Psoas muscle (tissue), 8 donors: ENCODE measurements at places on chromosomes 2 and 18. TPM values are rescaled to one million over a fixed set of nuclear protein-coding genes. Genes with fewer than 3 reads are reported as not detected.

GRCh38 chr2:1826226-1826905, 82.1 kb upstream of the PXDN start:
- H3K27me3 ChIP-seq, result no peaks in the 10 kb centered on the region
- peak; percentile 55 for DNase-seq
- H3K4me3 ChIP-seq, result no peak overlapping the region
- no peaks in the 10 kb centered on the region for H3K36me3 ChIP-seq

- H3K27ac ChIP-seq, result peak within 1 kb of the TSS; percentile 16
- H3K4me1 ChIP-seq, result peaks cover 15% of the 10 kb centered on the region
Observed at GRCh38 chr2:24049485-24050021, at the start of gene FKBP1B. TSS of gene FKBP1B (plus strand) at chr2:24049741. CDS start at chr2:24049850, 109 bp downstream.

- peaks cover 2% of the 10 kb centered on the region for H3K4me1 ChIP-seq
- H3K27me3 ChIP-seq, result no peaks in the 10 kb centered on the region
- peaks cover 43% of the 10 kb centered on the region for H3K36me3 ChIP-seq
- no peak for DNase-seq
Observed at GRCh38 chr2:23692851-23693605, 233.9 kb downstream of the ATAD2B start.

DNA sequence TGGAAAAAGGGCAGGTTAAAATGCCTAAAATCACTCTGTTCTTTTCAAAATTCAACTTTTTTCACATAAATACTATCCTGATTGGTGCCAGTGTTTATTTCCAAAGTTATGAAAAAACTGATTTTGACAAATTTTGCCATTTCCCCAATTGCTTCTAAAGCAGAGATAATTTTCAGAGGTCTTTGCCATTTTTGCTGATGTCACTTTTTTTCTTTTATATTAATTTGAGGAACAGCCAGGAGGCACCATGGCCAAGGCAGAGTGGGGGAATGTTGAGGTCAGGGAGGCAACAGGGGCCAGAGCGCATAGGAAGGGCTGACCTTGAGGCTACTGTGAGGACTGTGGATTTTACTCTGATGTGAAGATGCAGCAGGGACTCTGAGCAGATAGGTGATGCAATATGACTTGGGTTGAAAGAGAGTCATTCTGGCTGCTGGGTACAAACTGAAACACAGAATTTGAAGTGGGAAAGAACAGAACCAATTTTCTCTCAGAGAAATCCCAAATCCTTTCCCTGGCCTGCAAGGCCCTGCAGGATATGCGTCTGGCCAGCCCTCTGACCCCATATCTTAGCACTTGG, 75.1 kb upstream of the LDAH start:
- no peaks in the 10 kb centered on the region for H3K36me3 ChIP-seq
- H3K4me3 ChIP-seq, result no peak overlapping the region
- no peak overlapping the region for H3K27ac ChIP-seq
- no peaks in the 10 kb centered on the region for H3K27me3 ChIP-seq
- H3K4me1 ChIP-seq, result no peaks in the 10 kb centered on the region

The KIF1A gene
- not detected for total RNA-seq

The DSEL gene
- total RNA-seq, result 0.99 TPM

The ITPRIPL1 gene
- 0.42 TPM for total RNA-seq

The TMEM200C gene
- 0.04 TPM for total RNA-seq

The UGT1A4 gene
- not detected for total RNA-seq
